ENCODE measurements at places on chromosomes 11 and 22. TPM values are rescaled to one million over a fixed set of nuclear protein-coding genes. Genes with fewer than 3 reads are reported as not detected.

GRCh38 chr11:134757633-134758032 is 345.6 kb upstream of the B3GAT1 start:
- no peak for DNase-seq

DNA sequence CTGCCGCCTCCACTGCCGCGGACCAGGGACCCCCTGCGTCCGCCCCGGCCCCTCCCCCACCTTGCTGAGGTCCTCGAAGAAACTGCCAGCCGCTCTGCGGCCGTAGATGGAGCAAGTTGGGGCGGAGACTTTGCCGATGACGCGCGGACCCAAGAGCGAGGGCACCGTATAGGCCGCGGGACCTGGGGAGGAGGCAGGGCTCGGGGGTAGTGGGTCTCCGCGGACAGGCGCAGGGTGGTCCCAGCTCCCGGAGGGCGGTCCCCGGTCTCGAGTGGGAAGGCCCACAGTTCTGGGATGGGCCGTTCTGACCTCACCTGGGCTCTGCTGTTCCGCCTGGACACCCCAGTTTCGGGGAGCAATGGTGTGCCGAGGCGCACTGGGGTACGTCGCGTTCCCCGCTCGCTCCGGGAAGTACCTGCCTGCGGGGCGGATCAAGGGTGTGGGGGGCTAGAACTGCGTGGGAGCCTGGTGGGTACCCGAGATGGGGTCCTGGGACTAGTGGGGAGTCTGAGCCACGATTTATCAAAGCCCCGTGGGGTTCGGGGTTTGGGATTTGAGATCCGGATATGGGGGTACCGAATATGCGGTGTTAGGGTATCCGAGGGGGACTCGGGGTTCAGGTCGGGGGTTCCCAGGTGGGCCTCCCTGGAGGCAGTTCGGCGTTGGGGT is 1.2 kb upstream of the TYMP start:
- DNase-seq = peak; percentile 68

GRCh38 chr22:22709719-22710445 is 65.5 kb downstream of the GGTLC2 start:
- DNase-seq = no peak

SMTN gene
- 106 TPM for polyA plus RNA-seq

OR5M11 gene
- not detected for polyA plus RNA-seq
